AG09309 (cell line): ENCODE measurements at places on chromosomes 11 and 22.
A peak's percentile ranks its signal among the peaks of the same experiment; 100 is the strongest.

GRCh38 chr11:135002236-135002635 is 590.2 kb upstream of the B3GAT1 start:
- no peak for DNase-seq

DNA sequence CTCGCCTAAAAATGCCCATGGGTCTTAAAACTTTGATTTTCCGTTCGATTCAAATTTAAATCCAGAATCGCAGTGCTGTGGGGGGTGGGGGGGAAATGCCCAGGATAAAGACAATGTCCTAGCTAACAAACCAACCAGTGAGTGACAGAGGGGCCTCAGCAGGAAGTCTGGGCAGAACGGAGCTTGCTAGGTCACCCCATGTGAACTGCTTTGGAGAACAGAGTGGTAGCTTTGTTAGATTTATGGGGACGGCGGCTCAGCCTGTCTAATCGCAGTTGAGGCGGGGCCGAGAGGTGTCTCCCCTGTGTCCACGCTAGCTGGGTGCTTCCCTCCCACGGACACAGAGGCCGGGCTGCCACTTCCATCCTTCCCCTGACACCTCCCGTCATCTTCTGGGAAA is 243.9 kb downstream of the CTTN start:
- no peak for DNase-seq

- no peak for DNase-seq
These were observed 129.6 kb upstream of the POU2AF2 start for GRCh38 chr11:111115890-111116289.

- DNase-seq, result no peak
These were observed 182.9 kb upstream of the CTSC start for GRCh38 chr11:88520391-88520790.

GRCh38 chr11:2700415-2701211 is 819 bp upstream of the KCNQ1OT1 start:
- DNase-seq, result no peak

GRCh38 chr11:88801484-88802123 is 264.2 kb downstream of the GRM5 start:
- no peak for DNase-seq

GRCh38 chr11:63099555-63099954 is 44.5 kb downstream of the SLC22A24 start:
- no peak for DNase-seq

- no peak for DNase-seq
These were observed 607.1 kb downstream of the TBC1D22A start for GRCh38 chr22:47369431-47370015.

DNA sequence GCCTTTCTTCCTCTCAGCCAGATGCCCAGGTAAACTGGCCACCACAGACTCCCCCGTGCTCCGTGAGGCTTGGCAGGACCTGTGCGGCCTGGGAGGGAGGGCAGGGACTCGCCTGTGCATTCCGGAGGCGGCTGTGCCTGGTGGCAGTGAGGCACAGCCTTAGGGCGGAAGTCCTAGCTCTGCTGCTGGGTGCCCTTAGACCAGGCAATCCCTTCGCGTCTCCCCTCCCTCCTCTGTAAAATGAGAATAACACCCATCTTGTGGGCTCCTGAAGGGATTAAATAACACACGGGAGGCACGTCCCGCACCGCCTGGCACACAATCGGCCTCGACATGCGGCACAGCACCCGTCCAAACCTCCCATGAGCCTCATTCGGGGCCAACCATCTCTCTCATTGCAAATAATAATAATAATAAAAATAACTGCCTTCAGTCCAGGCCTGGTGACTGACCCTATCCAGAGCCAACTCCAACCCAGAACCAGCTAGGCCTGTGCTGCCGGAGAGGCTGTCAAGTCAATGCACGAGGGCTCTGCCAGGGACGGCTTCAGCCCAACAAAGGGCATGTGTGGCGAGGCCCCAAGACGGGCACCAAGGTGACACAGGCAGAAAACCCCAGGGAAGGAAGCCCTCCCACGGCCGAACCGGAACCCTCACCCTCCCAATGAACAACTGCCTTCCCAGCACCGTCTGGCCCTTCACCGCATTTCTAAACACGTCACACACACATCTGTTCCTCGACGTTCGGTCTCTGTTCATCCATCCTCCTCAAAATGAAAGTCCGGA is 8.2 kb downstream of the LTO1 start:
- no peak for DNase-seq

DNA sequence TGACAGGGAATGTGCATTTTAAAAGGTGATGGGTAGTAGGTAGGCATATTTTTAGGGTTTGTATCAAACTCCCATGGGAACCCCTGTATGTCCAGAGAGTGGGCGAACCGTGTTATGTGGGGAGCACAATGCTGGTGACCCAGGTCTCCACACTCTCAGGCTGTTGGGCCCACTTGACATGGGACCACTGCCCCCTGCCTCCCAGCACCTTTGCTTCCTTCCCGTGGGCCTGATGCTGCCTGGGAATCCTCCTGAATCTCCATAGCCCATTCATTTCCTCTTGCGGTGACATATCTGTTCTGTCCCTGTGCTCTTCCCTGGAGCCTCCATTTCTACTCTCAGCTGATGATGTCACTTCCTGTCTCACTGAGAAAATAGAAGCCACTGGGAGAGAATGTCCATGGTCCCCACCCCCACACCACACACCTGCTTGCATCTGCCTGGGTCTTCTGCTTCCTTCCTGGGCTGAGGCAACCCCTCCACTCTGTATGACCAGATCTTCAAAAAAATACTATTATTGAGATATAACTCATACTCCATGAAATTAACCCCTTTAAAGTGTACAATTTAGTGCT is 55.8 kb upstream of the THY1 start:
- DNase-seq, result no peak

GRCh38 chr11:92861634-92862033 is 107.8 kb upstream of the MTNR1B start:
- no peak for DNase-seq

DNA sequence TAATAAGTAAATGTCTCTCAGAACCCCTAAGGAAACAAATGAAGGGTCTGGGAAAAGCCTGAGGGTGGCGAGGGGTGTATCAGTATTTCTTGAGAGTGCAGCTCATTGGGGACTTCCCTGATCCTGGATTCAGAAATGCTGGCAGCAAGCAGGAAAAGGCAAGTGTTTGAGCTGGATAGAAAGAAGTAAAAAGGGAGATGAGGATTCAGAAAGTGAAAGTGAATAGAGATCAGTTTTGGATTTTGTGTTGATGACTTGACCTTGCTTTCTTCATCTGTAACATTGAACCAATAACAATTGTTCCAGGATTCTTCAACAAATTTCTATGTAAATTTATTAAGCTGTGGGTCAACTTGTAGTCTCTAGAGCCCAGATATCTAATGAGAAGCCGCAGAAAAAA is 66.9 kb upstream of the CTSC start:
- no peak for DNase-seq

GRCh38 chr22:39559456-39560105 is 11.0 kb upstream of the CACNA1I start:
- DNase-seq, result no peak

GRCh38 chr11:116267146-116267545 is 505.6 kb downstream of the BUD13 start:
- no peak for DNase-seq

DNA sequence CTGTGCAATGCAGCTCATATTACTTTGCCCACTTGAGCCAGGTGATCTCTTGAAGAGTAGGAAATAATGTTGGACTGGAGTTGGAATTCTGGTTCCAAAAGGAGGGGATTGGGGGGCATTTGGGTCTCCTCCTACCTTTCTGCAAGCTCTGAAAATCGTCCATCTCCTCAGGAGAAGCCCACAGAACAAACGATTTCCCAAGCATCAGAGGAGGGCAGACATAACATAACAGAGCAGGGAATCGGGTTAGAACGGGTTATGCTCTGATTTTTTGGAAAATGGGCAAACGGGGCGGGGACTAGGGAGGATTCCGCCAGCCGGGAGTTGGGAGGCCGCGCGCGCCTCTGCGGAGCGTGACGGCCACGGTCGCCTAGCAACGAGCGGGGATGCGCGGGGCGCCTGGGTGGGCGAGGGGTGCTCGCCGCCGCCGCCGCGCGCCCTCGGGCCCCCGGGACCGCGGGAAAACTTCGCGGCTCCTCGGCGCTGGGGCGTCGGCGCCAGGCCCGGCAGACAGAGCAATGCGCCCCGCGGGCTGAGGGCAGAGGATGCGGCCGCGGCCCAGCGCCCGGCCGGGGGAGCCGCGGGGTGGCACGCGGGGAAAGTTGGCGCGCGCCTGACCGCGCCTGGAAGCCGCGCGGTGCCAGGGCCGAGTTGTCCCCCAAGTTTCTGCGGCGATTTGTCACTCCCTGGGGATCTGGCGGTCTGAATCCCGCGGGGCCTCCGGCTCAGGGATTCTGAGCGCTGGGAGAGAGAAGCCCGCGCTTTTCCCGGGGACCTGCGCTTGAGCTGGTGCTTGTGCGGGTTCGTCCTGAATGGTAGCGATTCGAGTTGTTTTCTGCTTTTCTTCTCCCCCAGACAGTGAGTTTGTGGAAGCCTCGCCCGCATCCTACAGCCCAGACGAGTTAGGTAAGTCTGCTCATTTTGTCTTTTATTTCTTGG is 27.8 kb upstream of the AMOTL1 start:
- DNase-seq, result no peak

GRCh38 chr11:70099578-70100279 is 21.6 kb downstream of the ANO1 start:
- DNase-seq, result peak; percentile 35

DNA sequence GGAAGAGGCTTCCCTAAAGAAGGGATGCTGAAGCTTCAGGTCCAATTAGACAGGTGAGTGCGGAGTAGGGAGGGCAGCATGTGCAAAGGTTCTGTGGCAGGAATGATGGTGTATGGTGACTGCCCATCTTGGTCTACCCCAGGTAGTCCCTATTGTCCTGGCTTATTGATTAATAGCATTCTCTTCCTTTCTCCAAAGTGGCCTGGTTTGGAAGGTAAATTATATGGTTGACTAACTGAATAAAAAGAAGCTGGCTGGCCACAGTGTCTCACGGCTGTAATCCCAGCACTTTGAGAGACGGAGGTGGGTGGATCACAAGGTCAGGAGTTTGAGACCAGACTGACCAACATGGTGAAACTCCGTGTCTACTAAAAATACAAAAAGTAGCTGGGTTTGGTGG is 230.5 kb downstream of the MIAT start:
- DNase-seq, result no peak

GRCh38 chr11:6002202-6002699 is 4.5 kb downstream of the OR56A4 start:
- DNase-seq, result no peak

DNA sequence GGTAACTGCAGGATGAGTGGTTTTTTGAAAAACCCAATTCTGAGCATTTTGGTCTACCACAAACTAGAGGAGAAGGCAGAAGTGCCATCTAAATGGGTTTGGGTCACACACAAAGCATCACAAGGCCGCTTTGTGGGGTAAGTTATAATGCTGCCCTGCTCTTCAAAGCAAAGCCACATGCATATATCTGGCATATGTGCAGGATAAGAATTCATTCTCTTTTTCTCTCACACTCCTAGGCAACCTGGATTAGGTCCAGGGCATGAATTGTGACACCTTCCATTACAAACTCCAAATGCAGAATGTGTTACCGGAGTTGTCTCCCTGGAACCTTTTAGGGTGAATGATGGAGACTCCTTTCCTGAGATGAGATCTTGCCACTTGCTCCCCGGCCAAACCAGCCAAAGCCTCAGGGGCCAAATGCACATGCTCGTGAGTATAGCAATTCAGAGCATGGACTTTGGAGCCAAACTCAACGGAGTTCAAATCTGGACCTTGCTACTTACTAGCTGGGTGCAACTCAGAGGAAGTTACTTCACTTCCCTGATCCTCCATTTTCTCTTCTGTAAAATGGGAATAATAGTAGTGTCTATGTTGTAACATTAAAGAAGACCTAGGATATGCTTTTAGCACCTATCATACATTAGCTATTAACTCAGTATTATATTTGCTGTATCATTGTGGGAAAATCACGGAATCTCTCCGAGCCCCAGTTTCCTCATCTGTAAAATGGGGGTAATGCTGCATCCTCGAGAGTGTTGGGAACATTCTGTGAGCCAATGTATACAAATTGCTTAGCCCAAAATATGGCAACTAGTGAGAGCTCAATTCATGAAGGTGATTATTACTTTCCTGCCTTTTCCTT is 96.6 kb downstream of the COMMD9 start:
- no peak for DNase-seq

DNA sequence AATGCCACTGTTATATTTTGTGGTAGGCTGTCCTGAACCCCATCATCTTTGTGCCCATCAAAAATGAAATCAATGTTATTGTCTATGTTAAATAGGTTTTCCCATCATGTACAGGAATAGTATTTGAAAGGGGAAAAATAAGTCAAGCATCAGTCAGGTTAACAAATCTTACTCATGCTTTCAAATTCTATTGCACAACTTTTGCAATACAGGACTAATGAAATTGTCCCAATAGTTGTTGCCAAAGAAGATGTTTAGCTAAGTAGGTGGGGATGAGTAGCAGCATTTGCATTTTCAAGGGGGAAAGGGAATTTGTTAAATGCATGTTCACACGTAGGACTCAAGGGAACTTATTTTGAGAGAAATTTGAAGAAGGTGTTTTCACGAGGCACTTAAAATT is 962.1 kb downstream of the JRKL start:
- no peak for DNase-seq

DNA sequence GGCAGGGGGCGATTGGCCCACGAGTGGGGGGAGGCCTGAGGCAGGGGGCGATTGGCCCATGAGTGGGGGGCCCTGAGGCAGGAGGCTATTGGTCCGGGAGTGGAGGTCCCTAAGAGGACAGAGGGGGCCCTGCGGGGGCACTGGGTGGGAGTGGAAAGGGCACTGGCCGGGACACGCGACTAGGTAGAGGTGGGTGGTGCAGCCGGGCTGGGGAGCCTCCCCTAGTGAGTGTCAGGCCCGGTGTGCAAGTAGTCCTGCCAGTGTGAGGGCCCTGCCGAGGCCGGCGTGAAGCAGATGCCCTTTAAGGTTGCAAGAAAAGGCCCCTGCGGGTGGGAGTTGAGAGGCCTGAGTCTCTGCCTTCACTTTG is 909 bp upstream of the BRD1 start:
- no peak for DNase-seq

GRCh38 chr22:19932367-19933206 is 9.0 kb upstream of the COMT start:
- no peak for DNase-seq

DNA sequence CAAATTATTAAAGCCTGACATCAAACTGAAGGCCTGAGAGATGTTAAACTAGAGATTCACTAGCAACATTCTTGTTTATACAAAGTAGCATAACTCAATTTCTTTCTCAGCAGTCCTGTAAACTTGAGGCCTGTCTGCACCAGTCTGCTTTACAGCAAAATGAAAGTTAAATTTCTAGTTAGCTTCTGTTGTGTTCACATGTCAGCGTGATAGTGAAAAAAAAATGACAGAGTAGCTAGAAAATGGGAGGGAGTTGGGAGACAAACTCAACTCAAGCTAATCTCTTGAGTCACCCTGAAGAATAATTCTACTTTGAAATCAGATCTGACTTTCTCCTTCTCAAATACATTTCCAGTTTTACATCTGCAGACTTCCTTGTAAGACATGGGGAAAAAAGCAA is 6.5 kb downstream of the RBFOX2 start:
- DNase-seq, result no peak

- peak; percentile 14 for DNase-seq
These were observed 3.0 kb upstream of the GTSE1 start for GRCh38 chr22:46293577-46294260.
